Activated T-cell treated with anti-CD3 and anti-CD28 coated beads, Interleukin-2, amount 50 U/mL, for 24 hours (primary cell): ENCODE measurements at places on chromosomes 16 and 17.

GRCh38 chr17:27370776-27371175 is 76.9 kb downstream of the WSB1 start:
- DNase-seq, result no peak

- no peak for DNase-seq
These were observed 23.9 kb downstream of the PEMT start for GRCh38 chr17:17567631-17568030.

- no peak for DNase-seq
These were observed at the start of gene KRT17 for GRCh38 chr17:41624208-41625101. TSS of gene KRT17 (minus strand) at chr17:41624575. CDS start at chr17:41624509, 66 bp downstream.

- no peak for DNase-seq
These were observed 35.3 kb upstream of the PEMT start for GRCh38 chr17:17626840-17627239.

DNA sequence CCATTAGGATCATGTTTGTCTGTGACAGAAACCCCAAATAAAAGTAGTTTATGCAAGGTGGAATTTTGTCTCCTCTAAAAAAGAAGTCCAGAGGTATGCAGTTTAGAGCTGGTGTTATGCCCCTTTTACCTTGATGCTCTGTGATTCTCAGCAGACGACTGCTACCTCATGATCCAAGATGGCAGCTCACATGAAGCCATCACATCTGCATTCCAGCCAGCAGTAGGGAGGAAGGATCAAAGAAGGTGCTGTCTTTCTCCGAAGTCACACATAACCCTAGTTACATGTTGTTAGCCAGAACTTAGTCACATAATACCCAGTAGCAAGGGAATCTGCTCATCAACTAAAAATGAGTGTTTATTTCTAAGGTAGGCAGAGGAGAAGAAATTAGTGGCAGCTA is 135.7 kb upstream of the HS3ST2 start:
- DNase-seq, result no peak

- DNase-seq, result no peak
These were observed 18.4 kb downstream of the PLCG2 start for GRCh38 chr16:81797443-81797842.

DNA sequence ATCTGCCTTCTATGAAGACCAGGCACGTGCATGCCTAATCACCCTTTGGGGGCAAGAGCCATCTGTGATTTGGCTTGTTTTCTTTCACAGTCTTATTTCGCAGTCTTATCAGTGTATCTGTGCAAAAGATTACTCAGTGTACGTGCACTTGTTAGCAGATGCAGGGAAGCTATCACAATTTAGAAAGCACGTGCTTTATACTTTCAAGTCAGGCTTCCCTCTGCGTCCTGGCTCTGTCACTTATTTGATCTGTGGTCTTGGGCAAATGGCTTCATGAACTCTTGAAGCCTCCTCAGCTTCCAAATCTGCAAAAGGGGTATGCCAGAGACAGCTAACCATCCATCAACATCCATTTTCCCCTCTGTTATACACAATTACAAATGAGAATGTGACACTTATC is 246.4 kb downstream of the XYLT1 start:
- no peak for DNase-seq

GRCh38 chr16:83615141-83615952 is 192.4 kb upstream of the HSBP1 start:
- DNase-seq, result no peak

DNA sequence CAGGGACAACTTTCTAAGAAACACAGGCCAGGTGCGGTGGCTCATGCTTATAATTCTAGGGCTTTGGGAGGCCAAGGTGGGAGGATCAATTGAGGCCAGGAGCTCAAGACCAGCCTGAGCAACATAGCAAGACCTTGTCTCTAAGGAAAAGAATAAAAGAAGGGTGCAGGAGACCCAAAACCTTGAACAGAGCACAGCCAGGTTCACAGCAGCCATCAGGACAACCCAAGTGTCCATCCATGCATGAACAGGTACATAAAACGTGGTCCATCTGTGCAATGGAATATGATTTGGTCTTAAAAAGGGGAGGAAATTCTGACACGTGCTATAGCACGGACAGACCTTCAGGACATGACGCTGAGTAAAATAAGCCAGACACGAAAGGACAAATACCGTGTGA is 91.0 kb downstream of the PGS1 start:
- DNase-seq, result no peak

DNA sequence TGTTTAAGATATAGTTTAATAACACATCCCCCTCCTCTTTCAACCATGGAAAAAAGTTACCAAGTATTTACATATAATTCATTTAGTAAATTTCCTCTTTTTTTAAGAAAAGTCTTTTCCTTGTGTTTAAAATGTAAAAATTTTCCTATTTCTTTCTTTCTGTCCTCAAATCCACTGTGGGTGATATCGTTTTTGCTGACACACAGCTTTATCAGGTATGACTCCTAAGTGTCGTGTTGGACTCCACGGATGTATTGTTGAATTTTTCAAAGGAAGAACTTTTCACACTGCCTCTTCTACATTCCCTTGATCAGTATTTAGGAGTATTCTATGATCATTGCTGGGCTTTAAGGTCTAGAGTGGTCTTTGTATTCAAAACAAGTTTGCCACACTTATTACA is 33.1 kb downstream of the CYLD start:
- no peak for DNase-seq

- no peak for DNase-seq
These were observed 19.0 kb upstream of the TMEM204 start for GRCh38 chr16:1514507-1514906.
